ENCODE measurements at places on chromosomes 13 and 19.

DNA sequence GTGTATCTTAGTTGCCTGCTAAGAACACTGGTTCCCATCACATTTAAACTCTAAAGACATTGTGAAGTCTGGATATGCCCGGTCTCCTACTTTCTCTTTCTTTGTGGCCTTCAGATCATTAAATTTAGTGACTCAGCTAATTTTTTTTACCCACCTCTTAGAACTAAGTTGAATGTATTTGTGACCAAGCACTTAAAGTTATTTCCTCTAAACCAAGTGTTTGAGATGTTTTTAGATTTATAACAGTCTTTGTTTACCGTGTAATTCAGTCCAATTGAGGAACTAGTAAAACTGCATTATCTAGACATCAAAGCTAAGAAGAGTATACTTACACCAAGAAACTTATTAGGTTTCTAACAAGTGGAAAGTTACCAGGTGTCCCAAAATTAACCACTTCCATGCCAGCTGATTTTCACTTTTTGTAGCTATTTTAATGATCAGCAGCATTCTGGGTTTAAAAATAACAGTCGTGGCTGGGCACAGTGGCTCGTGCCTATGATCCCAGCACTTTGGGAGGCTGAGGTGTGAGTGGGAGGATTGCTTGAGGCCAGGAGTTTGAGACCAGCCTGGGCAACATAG is 53.1 kb downstream of the ARHGAP35 start:
- DNase-seq: no peak

DNA sequence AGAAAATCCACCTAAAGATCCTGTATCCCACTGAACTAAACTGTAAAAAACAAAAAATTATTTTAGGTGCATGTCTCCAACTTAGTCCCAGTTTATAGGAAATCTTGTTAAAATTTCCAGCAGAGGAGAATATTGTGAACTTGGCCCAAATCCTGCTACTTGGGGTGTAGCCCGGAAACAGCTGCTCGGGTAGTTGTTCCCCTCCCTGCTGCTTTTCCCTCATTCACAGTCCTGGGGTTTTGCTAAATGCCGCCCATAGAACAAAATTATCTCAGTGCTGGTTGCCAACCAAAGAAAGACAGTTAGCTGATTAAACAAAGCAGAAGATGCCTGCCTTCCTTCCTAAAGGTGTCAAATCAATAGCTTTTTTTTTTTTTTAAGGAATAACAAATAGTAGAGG is 330.5 kb upstream of the KLF12 start:
- DNase-seq: no peak

GRCh38 chr13:111209613-111210012 is 94.5 kb downstream of the ARHGEF7 start:
- no peak for DNase-seq

GRCh38 chr13:71461892-71462291 is 405.1 kb downstream of the DACH1 start:
- no peak for DNase-seq

DNA sequence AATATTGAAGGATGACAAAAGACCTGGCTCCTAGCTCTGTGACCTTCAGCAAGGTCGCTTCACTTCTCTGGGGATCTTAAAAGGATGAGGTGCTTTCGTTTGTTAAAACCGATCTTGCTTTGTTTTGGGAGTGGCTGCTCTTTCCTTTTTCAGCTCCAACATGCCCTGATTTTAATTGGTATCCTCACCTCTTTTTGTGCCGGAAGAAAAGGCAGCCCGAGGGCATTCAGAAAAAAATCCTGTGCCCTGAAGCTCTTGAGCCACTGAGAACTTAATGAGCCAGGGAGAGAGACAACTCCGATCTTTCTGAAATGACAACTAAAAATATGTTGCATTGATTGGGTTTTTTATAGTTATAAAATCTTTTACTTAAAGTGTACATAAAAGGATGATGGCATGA is 19.4 kb downstream of the CLDN10 start:
- DNase-seq: no peak

DNA sequence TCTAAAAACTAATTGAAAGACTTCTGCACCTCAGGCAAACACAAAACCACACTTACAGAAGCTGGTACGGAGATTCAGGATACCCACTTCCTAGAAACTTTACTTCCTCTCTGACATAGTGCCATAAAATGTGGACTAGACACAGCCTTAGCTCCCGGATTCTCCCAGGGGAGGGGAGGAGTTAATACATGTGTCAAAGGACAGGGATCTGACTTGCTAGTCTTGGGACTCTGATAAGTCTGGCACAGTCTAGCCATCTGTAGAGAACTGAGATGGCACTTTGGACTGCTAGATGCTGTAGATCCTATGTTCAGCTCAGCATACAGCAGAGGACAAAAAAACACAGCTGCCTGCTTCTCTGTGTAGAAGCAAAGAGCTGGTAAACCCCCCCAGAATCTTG is 769.8 kb upstream of the MIR17HG start:
- no peak for DNase-seq

GRCh38 chr19:40144947-40145748 is 46.1 kb upstream of the MAP3K10 start:
- no peak for DNase-seq
